Activated CD4-positive, CD25-positive, alpha-beta regulatory T cell (primary cell): ENCODE measurements at places on chromosomes 4 and X.

GRCh38 chr4:47668810-47669408 lies 169.0 kb downstream of the CORIN start:
- no peak for DNase-seq

DNA sequence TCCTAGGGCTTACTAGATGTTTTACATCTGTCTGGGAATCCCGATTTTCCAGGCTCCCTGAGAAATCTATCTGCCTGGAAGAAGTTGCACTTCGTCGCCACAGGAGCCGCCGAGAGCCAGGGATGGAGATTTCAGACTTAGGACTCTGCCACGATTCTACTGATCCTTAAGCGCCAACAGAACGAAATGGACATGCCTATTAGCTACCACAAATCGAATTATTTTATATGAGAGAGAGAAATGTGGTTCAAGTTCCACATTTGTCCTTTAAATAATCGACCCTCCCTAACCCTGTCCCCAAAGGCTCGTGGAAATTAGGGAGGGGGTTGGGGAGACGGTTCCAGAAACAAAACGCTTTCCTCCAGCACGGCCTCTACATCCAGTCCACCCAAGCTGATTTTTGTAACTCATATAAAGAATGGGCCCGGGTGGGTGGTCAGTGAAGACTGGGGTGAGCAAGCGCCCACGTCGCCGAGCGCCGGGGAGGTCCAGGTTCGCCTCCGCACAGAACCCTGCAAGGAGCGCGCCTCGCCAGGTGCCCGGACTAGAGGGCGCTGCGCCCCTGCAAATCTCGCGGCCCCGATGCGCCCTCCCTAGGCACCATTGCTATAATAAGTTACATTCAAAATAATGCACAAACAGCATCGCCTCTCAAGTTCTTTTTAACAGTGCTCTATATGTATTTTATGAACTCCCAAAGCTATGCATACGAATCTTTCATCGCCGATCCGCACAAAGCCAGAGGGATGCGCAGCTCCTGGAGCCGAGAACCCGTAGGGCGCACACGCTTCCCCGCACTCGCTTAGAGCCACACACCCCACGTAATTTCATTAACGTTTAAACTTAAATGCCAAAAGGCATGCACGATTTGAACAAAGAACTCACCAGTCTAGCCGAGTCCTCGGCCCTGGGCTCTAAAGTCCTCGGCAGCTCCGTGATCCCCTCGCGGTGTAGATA lies 2.1 kb upstream of the FAT1 start:
- no peak for DNase-seq

- DNase-seq = no peak
Measured at GRCh38 chr4:27484216-27484615, 623.6 kb downstream of the STIM2 start.

DNA sequence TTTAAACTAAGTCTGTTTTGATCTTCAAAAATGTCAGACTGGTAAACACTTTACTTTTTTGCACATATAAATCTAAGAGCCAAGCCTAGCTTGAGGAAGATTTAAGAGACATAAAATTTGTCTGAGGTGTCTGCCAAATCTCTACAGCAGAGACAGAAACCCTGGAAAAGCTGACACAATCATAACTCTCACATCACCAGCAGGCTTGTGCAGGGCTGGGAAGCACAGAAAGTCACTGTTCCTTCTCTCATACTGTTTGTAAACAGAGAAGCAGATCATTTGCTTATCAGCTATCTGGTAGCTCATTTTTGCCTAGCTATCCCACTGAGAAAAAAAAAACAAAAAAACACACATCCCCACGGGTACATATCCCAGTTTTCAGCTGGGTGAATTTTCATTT lies 7.0 kb downstream of the ENOX2 start:
- DNase-seq = no peak

- no peak for DNase-seq
Measured at GRCh38 chr4:43369036-43369594, 476.6 kb downstream of the GRXCR1 start.

- no peak for DNase-seq
Measured at GRCh38 chr4:38857354-38858096, 908 bp upstream of the TLR6 start.

GRCh38 chr4:131566026-131566425 lies 1583.1 kb upstream of the PCDH10 start:
- no peak for DNase-seq

DNA sequence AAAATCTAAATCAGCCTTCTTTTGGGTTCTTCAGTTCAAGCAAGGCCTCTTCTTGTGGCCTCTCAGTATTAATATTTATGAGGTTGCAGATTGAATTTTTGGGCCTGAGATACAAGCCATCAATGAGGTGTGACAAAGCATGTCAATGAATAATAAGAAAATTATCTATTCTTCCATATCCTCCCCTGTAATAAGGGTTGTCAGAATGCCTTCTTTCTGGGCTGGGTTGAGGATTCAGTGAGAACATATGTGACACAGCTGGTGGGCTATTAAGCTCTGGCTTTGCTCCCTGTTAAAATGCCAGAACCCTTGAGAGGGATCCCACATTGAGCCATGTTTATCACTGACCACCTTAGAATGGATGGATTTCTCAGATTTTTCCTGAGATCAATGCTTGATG lies 187.2 kb downstream of the AR start:
- no peak for DNase-seq

DNA sequence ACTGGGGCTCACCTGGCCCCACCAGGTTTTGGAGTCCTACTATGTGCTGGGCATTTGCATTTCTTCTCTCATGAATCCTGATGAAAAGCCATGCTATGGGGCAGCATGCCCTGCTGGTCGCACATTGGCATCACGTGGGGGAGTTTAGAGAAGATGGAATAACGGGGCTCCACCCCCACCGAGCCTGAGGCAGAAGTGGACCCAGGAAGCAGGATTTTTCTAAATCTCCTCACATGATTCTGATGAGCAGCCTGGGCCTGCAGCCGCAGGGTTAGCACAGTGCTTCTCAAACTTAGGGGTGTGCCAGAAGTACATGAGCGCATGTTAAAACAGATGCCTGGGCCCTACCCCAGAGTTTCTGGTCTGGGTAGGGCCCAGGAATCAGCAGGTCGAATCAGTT lies 4.6 kb upstream of the SORCS2 start:
- no peak for DNase-seq

DNA sequence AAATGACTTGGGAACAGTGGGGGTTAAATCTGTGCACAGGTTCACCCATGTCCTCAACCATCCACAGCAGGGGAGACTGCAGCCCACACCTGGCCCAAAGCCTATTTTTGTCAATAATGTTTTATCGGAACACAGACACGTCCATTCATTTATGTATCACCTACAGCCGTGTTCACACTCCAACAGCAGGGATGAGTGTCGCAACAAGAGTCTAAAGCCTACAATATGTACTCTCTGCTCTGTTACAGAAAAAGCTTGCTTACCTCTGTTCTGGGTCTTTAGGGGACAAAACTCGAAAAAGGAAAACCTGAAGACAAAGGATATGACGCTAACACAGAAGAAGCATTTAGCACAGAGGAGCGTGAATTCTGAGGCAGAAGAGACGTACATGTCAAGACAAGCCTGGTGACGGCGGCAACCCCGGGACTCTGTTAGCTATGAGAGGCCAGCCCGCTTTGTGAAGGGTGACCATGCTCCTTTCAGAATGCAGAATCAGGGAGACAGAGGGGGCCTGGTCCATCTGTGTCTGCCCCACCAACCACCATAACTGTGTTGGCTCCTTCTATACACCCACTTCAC lies 45.5 kb downstream of the AFAP1 start:
- no peak for DNase-seq

GRCh38 chr4:162661913-162662312 lies 498.1 kb upstream of the FSTL5 start:
- DNase-seq = no peak

DNA sequence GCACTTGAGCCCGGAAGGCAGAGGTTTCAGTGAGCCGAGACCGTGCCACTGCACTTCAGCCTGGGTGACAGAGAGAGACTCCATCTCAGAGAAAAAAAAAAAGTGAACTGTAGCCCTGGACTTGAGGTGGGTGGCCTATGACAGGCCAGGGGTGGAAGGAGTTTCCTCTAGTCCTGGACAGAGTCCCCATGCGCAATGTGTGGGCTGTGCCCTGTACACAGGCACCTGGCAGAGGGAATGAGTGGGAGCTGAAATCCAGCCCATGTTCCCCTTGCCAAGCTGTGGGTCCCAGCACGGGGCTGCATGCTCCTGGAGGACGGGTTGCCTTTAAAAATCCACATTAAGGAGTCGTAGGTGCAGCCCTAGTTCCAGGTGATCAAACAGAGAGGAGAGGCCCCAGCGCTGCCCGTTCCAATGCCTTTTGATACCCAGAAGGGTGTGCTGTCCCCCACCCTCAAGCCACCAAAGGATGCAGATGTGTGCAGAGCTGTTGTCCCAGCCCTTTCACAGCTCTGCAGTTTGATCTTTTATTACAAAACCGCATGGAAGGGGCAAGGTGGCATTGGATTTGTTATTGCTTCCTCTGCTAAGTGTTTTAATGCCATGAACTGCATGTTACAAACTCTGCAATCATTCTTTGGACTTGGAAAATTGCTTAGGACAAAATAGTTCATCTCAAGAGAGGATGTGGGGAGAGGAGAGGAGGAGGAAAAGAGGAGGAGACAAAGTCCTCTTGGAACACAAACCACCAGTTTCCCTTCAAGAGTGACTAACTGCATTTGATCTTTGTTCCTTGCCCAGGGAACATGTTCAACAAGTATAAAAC lies 38.0 kb upstream of the PDK3 start:
- no peak for DNase-seq

DNA sequence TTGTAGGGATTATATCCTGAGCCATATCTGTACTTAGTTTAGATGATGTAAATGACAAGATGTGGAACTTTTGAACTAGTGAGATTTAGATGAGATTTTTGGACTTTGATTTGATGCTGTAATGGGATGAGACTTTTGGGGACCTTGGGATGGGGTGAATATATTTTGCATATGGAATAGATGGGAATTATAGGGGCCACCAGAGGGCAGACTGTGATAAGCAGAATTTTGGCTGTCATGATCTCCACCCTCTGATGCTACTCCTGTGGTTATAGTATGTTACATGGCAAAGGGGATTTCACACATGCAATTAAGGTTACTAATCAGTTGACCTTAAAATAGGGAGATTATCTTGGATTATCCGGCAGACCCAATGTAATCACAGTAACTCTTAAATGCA lies 214.0 kb upstream of the NHS start:
- no peak for DNase-seq

GRCh38 chr4:184402740-184403383 lies 71.5 kb downstream of the IRF2 start:
- no peak for DNase-seq
